ENCODE measurements at places on chromosomes 13 and 19.

DNA sequence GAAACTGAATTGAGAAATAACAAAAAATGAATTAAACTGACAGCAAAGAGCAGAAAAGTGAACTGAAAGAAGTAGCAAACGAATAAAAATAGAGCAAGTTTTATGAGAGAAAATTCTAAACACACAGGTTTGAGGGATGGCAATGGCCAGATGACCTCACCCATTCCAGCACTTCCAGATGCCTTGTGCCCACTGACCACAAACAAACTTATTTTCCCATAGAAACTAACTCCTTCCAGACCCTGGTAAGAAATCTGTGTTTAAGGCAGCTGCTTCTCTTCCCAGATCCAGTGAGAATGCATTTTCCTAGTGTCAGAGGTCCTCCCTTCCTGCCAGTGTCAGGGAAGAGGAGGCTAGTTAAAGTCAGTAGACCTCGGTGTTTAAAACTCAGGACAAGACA lies 51.7 kb downstream of the RXFP2 start:
- H3K27ac ChIP-seq = no peak overlapping the region
- peaks cover 5% of the 10 kb centered on the region for H3K4me1 ChIP-seq
- peaks cover 4% of the 10 kb centered on the region for H3K27me3 ChIP-seq
- H3K36me3 ChIP-seq = no peaks in the 10 kb centered on the region
- no peak for DNase-seq

- no peak overlapping the region for H3K27ac ChIP-seq
- no peaks in the 10 kb centered on the region for H3K36me3 ChIP-seq
- no peaks in the 10 kb centered on the region for H3K27me3 ChIP-seq
- DNase-seq = no peak
Observed at GRCh38 chr13:83568019-83568418, 314.3 kb downstream of the SLITRK1 start.

DNA sequence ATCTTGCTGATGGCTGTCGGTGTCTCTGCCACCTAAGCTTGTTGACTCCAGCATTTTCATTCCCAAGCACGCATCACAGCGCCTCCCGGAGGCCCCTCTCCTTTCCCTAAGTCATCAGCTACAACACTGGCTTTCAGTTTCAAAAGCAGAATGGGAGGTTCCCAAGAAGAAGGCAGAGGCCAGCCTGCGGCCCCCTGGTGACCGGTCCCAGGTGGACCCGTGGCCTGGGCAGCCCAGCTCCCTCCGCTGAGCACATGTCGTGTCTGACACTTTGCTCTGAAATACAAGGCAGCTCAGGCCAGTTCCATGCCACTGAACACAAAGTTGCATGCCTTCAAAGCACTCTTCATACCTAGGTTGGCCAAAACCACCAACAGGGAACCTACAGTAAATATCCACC lies 8.5 kb downstream of the MLLT1 start:
- DNase-seq = no peak
- H3K36me3 ChIP-seq = peaks cover 22% of the 10 kb centered on the region
- peaks cover 36% of the 10 kb centered on the region for H3K4me1 ChIP-seq

GRCh38 chr13:45925151-45925550 lies 73.6 kb upstream of the SIAH3 start:
- H3K27me3 ChIP-seq = peaks cover 3% of the 10 kb centered on the region
- no peaks in the 10 kb centered on the region for H3K36me3 ChIP-seq
- H3K4me1 ChIP-seq = no peaks in the 10 kb centered on the region
- H3K27ac ChIP-seq = no peak overlapping the region
- DNase-seq = no peak

DNA sequence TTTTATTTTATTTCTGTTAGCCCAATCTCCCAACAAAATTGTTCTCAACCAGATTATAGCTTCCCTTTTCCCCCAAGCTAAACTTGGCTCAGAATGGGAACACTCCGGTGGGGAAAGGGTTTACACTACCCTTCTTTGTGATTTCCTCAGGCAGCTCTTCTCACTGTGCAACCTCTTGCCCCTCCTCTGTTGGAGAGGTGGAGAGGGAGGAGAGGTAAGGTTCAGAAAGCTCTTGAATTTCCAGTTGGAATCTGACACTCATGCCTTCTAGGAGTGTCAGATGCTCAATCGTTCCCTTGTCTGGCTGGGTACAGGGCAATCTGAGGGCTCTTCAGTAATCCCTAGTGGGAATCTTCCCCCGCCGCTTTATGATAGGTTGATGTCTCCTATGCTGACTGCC lies 486.1 kb upstream of the KLF12 start:
- DNase-seq = no peak
- no peaks in the 10 kb centered on the region for H3K36me3 ChIP-seq
- H3K4me3 ChIP-seq = no peak overlapping the region
- H3K27ac ChIP-seq = no peak overlapping the region

- no peak for DNase-seq
- no peak overlapping the region for H3K27ac ChIP-seq
- peaks cover 2% of the 10 kb centered on the region for H3K27me3 ChIP-seq
Observed at GRCh38 chr19:50152578-50152977, 10.5 kb downstream of the IZUMO2 start.

- H3K36me3 ChIP-seq = no peaks in the 10 kb centered on the region
- no peak overlapping the region for H3K4me3 ChIP-seq
Observed at GRCh38 chr13:32281096-32281495, 34.1 kb downstream of the ZAR1L start.

DNA sequence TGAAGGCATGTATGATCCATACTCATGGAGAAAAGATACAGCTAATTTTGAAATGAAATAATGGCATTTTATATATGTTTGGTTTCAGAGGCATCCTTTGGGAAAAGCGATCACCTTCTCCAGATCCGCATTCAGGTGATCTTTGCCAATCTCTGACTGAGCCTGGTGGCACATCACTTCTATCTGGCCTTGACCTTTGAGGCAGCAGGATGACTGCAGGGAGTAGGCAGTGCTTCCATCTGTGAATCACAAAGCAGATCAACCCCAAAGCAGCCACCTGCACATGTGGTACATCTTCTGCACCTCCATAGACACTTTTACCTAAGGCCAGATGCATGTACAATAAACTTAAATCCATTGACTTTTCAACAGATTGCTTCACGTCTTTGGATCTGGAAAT lies 53.4 kb downstream of the SPATA13 start:
- H3K27me3 ChIP-seq = peaks cover 8% of the 10 kb centered on the region
- H3K36me3 ChIP-seq = peaks cover 3% of the 10 kb centered on the region
- no peak overlapping the region for H3K27ac ChIP-seq
- peaks cover 12% of the 10 kb centered on the region for H3K4me1 ChIP-seq
- H3K4me3 ChIP-seq = no peak overlapping the region
- no peak for DNase-seq

DNA sequence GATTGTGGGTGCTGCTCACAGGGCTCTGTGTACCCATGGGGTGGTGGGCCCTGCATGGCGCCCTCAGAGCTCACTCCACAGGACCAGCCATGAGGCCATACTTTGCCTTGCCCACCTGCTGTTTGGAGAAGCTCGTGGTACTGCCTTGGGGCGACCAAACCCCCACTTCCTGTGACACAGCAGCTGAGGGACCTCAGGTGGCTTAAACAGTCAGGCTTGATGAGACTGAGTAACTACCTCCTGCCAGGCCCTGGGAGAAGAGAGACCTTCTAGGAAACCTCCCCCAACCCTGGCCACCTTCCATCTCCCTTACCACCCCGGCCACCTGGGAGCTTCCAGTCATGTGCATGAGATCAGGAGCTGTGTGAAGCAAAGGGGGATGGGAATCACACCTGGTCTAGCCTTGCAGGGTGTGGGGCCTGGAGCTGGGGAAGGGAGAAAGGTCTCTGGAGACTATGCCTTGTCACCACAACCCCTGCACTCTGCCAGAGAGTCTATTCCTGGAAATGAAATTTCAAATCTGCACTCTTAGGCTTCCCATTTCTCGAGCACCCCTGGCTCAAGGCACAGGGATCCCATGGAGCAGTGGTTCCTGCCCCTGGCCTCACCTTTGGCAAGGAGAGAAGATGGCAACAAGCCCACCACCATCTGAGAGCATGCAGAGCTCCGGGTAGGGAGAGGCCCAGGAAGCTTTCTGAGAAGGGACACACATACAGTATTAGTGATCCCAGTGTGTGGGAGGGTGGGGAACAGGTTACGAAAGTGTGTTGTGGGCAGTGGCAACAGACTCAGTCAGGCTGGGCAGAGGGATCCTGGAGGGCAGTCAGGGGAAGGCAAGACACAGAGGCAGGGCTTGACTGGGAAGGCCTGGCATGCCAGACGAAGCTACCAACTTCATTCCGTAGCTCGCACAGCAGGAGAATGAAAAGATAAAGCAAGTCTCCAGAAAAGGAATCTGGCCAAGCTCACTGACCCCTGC lies 125.0 kb downstream of the URI1 start:
- H3K27ac ChIP-seq = no peak overlapping the region
- H3K27me3 ChIP-seq = peaks cover 6% of the 10 kb centered on the region
- no peak overlapping the region for H3K4me3 ChIP-seq
- peaks cover 3% of the 10 kb centered on the region for H3K4me1 ChIP-seq
- DNase-seq = no peak

- peaks cover 2% of the 10 kb centered on the region for H3K4me1 ChIP-seq
- H3K36me3 ChIP-seq = peaks cover 15% of the 10 kb centered on the region
- H3K27ac ChIP-seq = no peak overlapping the region
- H3K27me3 ChIP-seq = no peaks in the 10 kb centered on the region
- no peak overlapping the region for H3K4me3 ChIP-seq
Observed at GRCh38 chr13:41813426-41813825, 147.5 kb downstream of the VWA8 start.

DNA sequence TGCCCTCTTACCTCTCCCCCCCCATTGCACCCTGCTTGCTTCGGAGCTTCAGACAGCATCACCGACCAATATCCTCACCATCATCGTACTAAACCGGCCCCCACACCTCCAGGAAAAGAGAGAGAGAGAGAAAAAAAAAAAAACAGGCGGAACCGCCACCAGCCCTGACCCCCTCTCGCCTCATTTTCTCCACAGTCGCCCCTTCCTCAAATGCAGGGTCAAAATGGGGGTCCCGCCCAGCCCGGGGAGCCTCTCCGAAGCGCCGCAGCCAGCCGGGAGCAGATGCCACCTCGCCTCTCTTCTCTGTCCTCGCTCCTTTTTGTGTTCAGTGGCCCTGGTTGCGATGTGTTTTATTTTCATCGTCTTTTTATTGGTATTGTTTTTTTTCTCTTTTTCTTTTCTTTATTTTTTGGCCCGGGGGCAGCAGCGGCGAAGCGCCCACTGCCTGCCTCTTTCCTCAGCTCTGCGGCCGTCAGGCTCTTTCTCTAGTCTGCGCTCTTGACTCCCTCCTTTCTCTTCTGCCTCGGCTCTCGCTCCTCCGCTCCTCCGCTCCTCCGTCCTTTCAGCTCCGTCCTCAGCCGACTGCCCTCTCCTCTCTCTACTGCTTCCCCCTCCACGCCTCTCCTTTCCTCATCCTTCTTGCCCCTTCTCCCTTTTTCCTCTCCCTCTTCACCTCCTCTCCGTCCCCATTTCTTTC lies 41.4 kb downstream of the DEDD2 start:
- H3K27ac ChIP-seq = no peak overlapping the region
- H3K36me3 ChIP-seq = no peaks in the 10 kb centered on the region

- H3K27me3 ChIP-seq = no peaks in the 10 kb centered on the region
- H3K36me3 ChIP-seq = no peaks in the 10 kb centered on the region
- H3K27ac ChIP-seq = no peak overlapping the region
- no peaks in the 10 kb centered on the region for H3K4me1 ChIP-seq
- H3K4me3 ChIP-seq = no peak overlapping the region
Observed at GRCh38 chr13:36571444-36571843, 102.4 kb upstream of the SERTM1 start.

DNA sequence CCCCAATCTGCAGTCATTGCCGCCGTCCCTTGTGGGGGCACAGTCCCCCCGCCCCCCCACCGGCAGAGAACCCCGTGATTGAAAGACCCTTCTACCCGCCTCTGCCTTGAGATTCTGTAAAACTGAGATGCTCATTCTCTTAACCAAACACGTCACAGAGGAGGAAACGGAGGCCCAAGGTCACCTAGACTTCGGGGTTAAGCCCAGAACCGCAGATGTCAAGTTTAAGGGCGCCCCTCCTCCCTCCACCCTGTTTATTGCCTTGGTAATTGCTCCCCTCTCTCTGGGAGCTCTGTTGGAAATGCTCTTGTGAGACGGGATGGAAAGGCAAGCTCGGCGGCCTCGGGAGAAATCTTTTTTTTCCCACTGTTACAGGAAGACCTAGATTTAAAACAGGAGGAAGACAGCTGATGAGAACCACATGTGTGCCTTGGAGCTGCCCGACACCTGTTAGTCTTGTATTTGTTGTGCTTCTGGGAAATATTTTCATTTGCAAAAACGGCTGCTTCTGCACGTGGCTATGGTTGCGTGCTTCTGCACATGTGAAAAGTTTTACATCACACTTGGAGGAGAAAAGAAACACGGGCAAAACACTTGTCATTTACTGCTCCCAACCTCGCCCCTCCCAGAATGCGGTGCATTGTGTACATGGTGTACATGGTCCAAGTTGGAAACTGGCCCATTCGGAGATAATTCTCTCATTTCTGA lies 1.1 kb upstream of the MED26 start:
- H3K27ac ChIP-seq = peak overlapping the region; percentile 64
- peaks cover 23% of the 10 kb centered on the region for H3K4me1 ChIP-seq
- no peak for DNase-seq

GRCh38 chr19:58519087-58519354 lies 589 bp downstream of the ZBTB45 start:
- H3K4me1 ChIP-seq = peaks cover 29% of the 10 kb centered on the region
- peak overlapping the region; percentile 97 for H3K4me3 ChIP-seq
- H3K27me3 ChIP-seq = peaks cover 23% of the 10 kb centered on the region
- H3K36me3 ChIP-seq = peaks cover 21% of the 10 kb centered on the region

GRCh38 chr19:10898633-10899032 lies 27.3 kb downstream of the CARM1 start:
- H3K4me1 ChIP-seq = no peaks in the 10 kb centered on the region
- no peak for DNase-seq

DNA sequence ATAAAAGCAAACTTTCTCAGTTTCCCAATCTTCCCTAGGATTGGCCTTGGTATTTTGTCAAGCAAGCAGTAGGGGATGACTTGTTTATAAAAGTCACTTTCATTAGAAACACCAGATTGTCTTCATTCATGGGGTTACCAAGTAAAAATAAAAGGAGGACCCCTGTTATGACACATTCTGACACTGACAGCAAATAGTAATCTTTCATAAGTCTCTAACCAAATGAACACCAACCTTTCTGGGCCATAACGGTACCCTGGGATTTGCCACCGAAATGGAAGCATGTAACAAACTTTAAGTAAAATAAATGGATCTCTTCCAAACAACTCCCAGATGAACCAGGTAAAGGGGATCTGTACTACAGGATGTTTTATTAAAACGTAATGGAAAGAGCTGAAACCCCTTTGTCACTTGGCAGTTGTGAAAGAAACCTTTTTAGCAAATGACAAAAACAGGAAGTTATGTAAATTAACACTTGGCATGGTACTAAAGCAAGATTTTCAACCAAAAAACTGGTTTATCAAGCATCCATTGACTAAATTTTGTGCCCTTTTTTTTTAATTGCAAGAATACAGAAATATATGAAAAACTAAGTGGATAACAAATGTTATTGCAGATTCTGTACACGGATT lies 335.6 kb downstream of the RBM26 start:
- no peaks in the 10 kb centered on the region for H3K27me3 ChIP-seq
- H3K4me1 ChIP-seq = no peaks in the 10 kb centered on the region
- DNase-seq = no peak
- H3K4me3 ChIP-seq = no peak overlapping the region

Measured in endothelial cell (in vitro differentiated cells).